Activated CD4-positive, alpha-beta memory T cell treated with anti-CD3 and anti-CD28 coated beads, Interleukin-2, amount 10 ng/mL, durations not matched to agents 7 days and 5 days (primary cell): ENCODE measurements at places on chromosomes 6 and 20. TPM values are rescaled to one million over a fixed set of nuclear protein-coding genes. Genes with fewer than 3 reads are reported as not detected.

DNA sequence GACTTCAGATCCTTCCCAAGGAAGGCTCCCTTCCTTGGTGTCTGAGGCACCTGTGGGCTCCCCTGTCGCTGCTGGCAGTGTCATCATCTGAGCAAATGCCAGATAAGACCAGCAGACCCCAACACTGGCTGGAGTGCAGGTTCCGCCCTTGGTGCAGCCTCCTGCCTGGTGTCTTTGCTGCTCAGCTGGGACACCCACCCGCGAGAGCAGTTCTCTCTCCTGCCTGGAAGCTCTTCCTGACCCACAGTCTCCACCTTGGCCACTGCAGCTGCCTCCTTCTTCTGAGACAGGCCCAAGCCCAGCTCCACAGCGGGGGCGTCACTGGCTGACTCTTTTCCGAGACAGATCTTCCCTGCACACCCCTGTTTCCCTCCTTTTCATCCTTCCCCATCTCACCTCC is 395.7 kb upstream of the MAP3K7 start:
- H3K27ac ChIP-seq: no peak overlapping the region
- no peaks in the 10 kb centered on the region for H3K36me3 ChIP-seq
- H3K4me1 ChIP-seq: no peaks in the 10 kb centered on the region
- DNase-seq: no peak
- no peak overlapping the region for H3K4me3 ChIP-seq
- peaks cover 2% of the 10 kb centered on the region for H3K27me3 ChIP-seq

GRCh38 chr6:16519265-16520242 is 241.7 kb downstream of the ATXN1 start:
- peaks cover 49% of the 10 kb centered on the region for H3K4me1 ChIP-seq
- no peaks in the 10 kb centered on the region for H3K27me3 ChIP-seq
- no peak overlapping the region for H3K27ac ChIP-seq
- peaks cover 58% of the 10 kb centered on the region for H3K36me3 ChIP-seq
- DNase-seq: no peak

GRCh38 chr6:97440590-97441176 is 157.7 kb upstream of the MMS22L start:
- DNase-seq: no peak
- H3K4me1 ChIP-seq: no peaks in the 10 kb centered on the region
- H3K27ac ChIP-seq: no peak overlapping the region
- H3K4me3 ChIP-seq: no peak overlapping the region
- no peaks in the 10 kb centered on the region for H3K36me3 ChIP-seq

- peaks cover 5% of the 10 kb centered on the region for H3K27me3 ChIP-seq
- DNase-seq: no peak
- H3K36me3 ChIP-seq: peaks cover 11% of the 10 kb centered on the region
- no peak overlapping the region for H3K27ac ChIP-seq
These were observed 136.3 kb upstream of the PRDM1 start for GRCh38 chr6:105949869-105950268.

GRCh38 chr6:20134613-20135012 is 77.7 kb downstream of the MBOAT1 start:
- H3K36me3 ChIP-seq: peaks cover 33% of the 10 kb centered on the region
- H3K4me1 ChIP-seq: no peaks in the 10 kb centered on the region
- no peaks in the 10 kb centered on the region for H3K27me3 ChIP-seq
- H3K4me3 ChIP-seq: no peak overlapping the region
- no peak for DNase-seq
- H3K27ac ChIP-seq: no peak overlapping the region

- no peak for DNase-seq
- no peaks in the 10 kb centered on the region for H3K27me3 ChIP-seq
- no peak overlapping the region for H3K27ac ChIP-seq
- peaks cover 15% of the 10 kb centered on the region for H3K4me1 ChIP-seq
These were observed 16.3 kb downstream of the CCDC167 start for GRCh38 chr6:37483252-37483901.

- DNase-seq: no peak
- H3K4me3 ChIP-seq: no peak overlapping the region
- H3K4me1 ChIP-seq: peaks cover 28% of the 10 kb centered on the region
- H3K27me3 ChIP-seq: no peaks in the 10 kb centered on the region
- H3K36me3 ChIP-seq: peaks cover 40% of the 10 kb centered on the region
- no peak overlapping the region for H3K27ac ChIP-seq
These were observed 53.4 kb downstream of the REV3L start for GRCh38 chr6:111429571-111429970.

GRCh38 chr6:131163886-131164285 is 28.6 kb downstream of the AKAP7 start:
- no peak for DNase-seq
- no peak overlapping the region for H3K4me3 ChIP-seq
- H3K27ac ChIP-seq: no peak overlapping the region
- no peaks in the 10 kb centered on the region for H3K27me3 ChIP-seq
- no peaks in the 10 kb centered on the region for H3K36me3 ChIP-seq
- H3K4me1 ChIP-seq: no peaks in the 10 kb centered on the region

- H3K27ac ChIP-seq: no peak overlapping the region
- DNase-seq: no peak
- no peaks in the 10 kb centered on the region for H3K27me3 ChIP-seq
These were observed 140.3 kb downstream of the ANKRD60 start for GRCh38 chr20:58088105-58088504.

DNA sequence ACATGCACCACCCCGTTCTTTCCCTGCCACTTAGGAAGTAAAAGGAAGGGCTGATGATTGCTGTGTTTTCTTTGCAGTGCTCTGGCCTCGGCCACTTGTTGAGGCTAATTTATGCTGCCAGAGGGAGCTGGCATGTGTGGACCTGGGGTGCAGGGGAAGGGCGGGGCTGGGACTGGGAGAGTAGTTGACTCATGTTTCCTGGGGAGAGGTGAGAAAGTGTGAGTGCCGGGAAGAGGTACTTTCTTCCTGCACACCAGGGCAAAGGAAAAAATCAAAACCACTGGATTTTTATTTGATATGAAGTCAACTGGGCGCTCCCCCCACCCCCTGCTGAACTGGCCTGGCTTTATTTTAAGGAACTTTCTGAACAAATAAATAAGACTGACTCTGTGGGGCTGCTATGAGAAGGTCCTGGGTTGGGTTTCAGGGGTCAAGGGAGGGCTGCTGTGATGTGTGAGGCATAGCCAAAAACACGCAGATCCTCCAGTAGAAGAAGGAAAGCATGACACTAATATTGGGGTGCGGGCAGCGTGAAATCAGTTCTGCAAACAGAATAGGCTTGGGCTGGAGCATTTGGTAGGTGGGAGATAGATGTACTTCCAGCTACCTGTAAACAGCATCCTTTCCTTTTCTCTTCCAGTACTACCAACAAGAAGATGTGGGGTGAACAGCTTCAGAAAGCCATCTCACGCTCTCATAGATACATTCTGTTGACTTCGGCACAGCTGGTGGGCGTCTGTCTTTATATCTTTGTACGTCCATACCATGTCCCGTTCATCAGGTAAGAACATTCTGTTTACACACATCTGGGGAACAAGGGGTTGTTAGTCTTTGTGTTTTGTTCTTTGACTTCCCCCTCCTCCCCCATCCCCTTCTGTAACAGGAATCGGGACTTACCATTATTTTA is 87.5 kb downstream of the SYNJ2 start:
- H3K27ac ChIP-seq: peak overlapping the region; percentile 32
- DNase-seq: peak; percentile 28
- peaks cover 62% of the 10 kb centered on the region for H3K36me3 ChIP-seq

- peaks cover 56% of the 10 kb centered on the region for H3K4me1 ChIP-seq
- no peaks in the 10 kb centered on the region for H3K27me3 ChIP-seq
- H3K36me3 ChIP-seq: peaks cover 29% of the 10 kb centered on the region
- DNase-seq: no peak
- peak overlapping the region; percentile 89 for H3K4me3 ChIP-seq
These were observed 11.8 kb downstream of the FAM110A start for GRCh38 chr20:845226-845868.

GRCh38 chr20:17493173-17493572 is 38.0 kb downstream of the BFSP1 start:
- H3K27me3 ChIP-seq: no peaks in the 10 kb centered on the region
- no peak overlapping the region for H3K4me3 ChIP-seq
- H3K36me3 ChIP-seq: no peaks in the 10 kb centered on the region
- DNase-seq: no peak

DNA sequence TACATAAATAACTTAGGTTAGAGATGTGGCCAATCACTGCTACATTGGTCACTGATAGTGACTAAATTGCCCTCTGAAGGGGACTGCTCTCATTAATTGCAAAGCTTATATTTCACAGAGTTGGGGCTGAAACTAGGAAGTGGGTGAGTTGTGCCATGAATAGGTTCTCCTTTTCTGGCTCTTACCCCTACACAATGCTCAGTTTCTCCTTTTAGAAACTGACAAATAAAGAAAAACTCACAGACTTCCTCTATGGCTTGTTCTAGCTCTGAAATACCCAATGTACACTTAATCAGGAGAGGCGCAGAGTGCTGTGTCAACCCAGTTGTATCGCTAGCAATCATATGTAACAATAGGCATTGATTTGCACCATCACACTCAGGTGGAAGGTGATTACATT is 41.2 kb upstream of the PROKR2 start:
- no peaks in the 10 kb centered on the region for H3K4me1 ChIP-seq
- no peak overlapping the region for H3K27ac ChIP-seq
- DNase-seq: no peak
- H3K4me3 ChIP-seq: no peak overlapping the region
- no peaks in the 10 kb centered on the region for H3K36me3 ChIP-seq
- no peaks in the 10 kb centered on the region for H3K27me3 ChIP-seq

DNA sequence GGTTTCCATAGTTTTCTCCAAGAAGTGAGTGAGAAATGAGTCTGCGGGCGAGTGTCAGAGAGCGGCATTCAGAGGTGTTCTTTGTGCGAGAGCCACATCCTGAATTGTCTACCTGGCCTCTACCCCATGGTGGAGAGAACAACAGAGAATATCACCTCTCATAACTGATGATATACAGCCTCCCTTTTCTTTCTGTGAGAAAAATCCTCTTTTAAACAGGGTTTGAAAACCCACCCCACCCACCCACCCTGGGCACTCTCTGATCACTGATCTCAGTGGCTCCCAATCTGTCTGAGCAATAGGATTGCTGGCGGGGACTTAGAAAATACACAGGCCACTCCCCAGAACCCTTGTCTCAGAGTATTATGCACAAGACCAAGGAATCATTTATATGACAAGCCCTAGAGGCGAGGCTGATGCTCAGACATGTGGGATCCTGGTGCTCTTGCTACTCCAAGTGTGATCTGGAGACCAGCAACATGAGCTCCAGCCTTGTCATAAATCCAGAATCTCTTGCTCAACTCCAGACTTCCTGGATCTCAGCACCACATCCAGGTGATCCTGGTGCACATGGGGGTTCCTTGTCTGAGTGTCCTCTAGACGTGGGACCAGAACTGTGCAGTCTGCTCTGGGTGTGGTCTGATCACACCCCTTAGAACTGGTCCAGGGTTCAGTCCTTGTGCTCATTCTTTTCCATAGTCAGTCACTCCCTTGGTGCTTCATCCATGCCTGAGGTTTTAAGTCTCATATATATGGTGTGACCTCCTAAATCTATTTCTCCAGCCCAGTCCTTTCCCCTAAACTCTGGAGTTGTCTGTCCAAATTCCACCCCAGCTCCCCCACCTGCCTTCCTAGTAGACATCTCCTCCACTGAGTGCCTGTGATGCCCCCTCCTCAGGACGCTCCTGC is 5.3 kb downstream of the HLA-B start:
- H3K36me3 ChIP-seq: peaks cover 48% of the 10 kb centered on the region
- peaks cover 41% of the 10 kb centered on the region for H3K4me1 ChIP-seq
- no peak overlapping the region for H3K4me3 ChIP-seq
- DNase-seq: peak; percentile 24

DNA sequence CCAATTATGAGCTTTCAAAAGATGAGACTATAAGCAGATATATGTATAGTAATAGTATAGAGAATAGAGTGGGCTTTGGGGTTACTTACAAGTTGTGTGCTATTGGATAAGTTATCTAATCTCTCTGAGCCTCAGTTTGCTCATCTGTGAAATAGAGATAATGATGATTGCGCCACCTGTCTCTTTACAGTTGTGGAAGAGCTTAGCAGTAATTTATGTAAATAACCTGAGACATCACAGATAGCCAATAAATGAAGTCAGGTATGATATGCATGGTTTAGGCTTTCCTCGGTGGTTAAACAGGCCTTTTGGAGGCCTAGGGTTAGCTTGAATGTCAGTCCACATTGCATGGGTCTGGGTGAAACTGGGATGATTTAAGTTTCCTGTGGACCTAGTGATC is 29.8 kb upstream of the SCUBE3 start:
- no peaks in the 10 kb centered on the region for H3K36me3 ChIP-seq
- peaks cover 2% of the 10 kb centered on the region for H3K4me1 ChIP-seq
- no peak overlapping the region for H3K27ac ChIP-seq
- H3K4me3 ChIP-seq: no peak overlapping the region

DNA sequence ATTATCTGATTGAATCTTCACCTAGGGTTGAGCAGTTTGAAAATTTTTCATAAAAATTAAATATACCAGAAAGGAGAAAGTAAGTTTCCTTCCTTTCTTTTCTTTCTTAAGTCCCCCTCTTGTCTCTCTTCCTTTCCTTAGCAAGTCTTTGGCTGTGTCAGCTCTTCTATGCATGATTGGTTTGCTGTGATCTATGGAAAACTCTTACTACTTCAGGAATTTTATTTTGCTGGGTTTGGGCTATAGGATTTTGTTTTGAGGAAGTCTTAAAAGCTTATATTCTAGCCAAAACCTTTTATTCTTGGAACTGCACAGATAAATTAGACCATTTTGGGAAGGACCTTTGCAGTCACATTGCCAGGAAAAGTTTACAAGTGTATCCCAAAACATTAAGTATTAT is 173.4 kb upstream of the CITED2 start:
- peaks cover 33% of the 10 kb centered on the region for H3K4me1 ChIP-seq
- H3K27ac ChIP-seq: no peak overlapping the region
- H3K27me3 ChIP-seq: peaks cover 3% of the 10 kb centered on the region
- no peak overlapping the region for H3K4me3 ChIP-seq

The FOXP4 gene
- 8.5 TPM for total RNA-seq

The RAET1L gene
- not detected for total RNA-seq

The PLA2G7 gene
- total RNA-seq: not detected

The IP6K3 gene
- total RNA-seq: not detected

The DDX43 gene
- total RNA-seq: 0.88 TPM

The TTLL9 gene
- not detected for total RNA-seq

The TNXB gene
- 5.7 TPM for total RNA-seq

The CEP43 gene
- total RNA-seq: 21.5 TPM

The TMC2 gene
- total RNA-seq: not detected

The CTCFL gene
- not detected for total RNA-seq

The ZNF311 gene
- 0.53 TPM for total RNA-seq

The DUSP15 gene
- not detected for total RNA-seq

The EPB41L1 gene
- total RNA-seq: 0.20 TPM

The BPIFB2 gene
- total RNA-seq: not detected
